ENCODE measurements at places on chromosomes 3 and 15.

GRCh38 chr3:69751074-69751476, 11.8 kb downstream of the MITF start:
- H3K4me1 ChIP-seq, result no peaks in the 10 kb centered on the region
- no peak overlapping the region for H3K4me3 ChIP-seq
- DNase-seq, result no peak
- no peaks in the 10 kb centered on the region for H3K36me3 ChIP-seq
- no peaks in the 10 kb centered on the region for H3K27me3 ChIP-seq
- H3K27ac ChIP-seq, result no peak overlapping the region

GRCh38 chr3:173688216-173688842, 290.8 kb downstream of the NLGN1 start:
- H3K4me3 ChIP-seq, result no peak overlapping the region
- no peak overlapping the region for H3K27ac ChIP-seq
- H3K27me3 ChIP-seq, result no peaks in the 10 kb centered on the region
- no peaks in the 10 kb centered on the region for H3K4me1 ChIP-seq
- no peaks in the 10 kb centered on the region for H3K36me3 ChIP-seq

- H3K27me3 ChIP-seq, result peaks cover 6% of the 10 kb centered on the region
- DNase-seq, result no peak
- no peak overlapping the region for H3K27ac ChIP-seq
- no peaks in the 10 kb centered on the region for H3K36me3 ChIP-seq
- H3K4me3 ChIP-seq, result no peak overlapping the region
These were observed 11.3 kb downstream of the CGNL1 start for GRCh38 chr15:57387564-57388076.

- H3K27me3 ChIP-seq, result no peaks in the 10 kb centered on the region
- H3K4me3 ChIP-seq, result no peak overlapping the region
- H3K4me1 ChIP-seq, result peaks cover 11% of the 10 kb centered on the region
- no peak for DNase-seq
These were observed 79.7 kb downstream of the DZIP3 start for GRCh38 chr3:108669208-108669607.

DNA sequence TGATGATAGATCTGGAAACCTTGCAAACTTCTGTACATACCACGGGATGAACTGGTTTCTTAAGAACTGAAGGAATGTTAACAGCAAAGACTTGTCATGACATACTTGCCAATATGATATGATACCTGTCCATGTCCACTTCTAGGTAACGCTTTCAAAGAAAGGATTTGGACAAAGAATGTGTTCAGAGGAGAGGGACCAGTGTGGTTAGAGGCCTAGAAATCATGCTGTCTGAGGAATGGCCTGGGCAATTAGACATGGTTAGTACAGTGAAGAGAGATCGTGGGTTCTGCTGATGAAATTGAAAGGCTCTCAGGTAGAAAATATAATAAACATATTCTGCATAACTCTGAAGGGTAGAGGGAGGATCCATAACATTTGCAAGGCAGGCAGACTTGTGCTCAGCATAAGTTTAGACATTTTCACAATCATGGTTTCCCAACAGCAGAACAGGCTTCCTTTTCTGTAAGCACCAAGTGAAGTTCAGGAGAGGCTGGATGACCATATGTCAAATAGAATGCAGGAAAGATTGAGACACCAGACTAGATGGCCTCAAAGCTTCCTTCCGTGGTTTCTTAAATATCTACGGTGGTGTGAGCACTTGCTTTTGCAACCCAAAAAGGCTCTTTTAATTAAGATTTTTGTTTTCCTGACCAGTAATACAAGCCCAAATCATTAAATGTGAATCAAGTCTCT, 39.9 kb downstream of the TGFBR2 start:
- no peaks in the 10 kb centered on the region for H3K27me3 ChIP-seq
- H3K4me1 ChIP-seq, result peaks cover 94% of the 10 kb centered on the region
- H3K36me3 ChIP-seq, result peaks cover 60% of the 10 kb centered on the region
- peak overlapping the region; percentile 0 for H3K4me3 ChIP-seq
- H3K27ac ChIP-seq, result peak overlapping the region; percentile 94
- no peak for DNase-seq

GRCh38 chr3:83033133-83033532, 1271.7 kb upstream of the GBE1 start:
- no peaks in the 10 kb centered on the region for H3K4me1 ChIP-seq
- no peaks in the 10 kb centered on the region for H3K36me3 ChIP-seq
- DNase-seq, result no peak
- H3K27me3 ChIP-seq, result no peaks in the 10 kb centered on the region
- no peak overlapping the region for H3K4me3 ChIP-seq

DNA sequence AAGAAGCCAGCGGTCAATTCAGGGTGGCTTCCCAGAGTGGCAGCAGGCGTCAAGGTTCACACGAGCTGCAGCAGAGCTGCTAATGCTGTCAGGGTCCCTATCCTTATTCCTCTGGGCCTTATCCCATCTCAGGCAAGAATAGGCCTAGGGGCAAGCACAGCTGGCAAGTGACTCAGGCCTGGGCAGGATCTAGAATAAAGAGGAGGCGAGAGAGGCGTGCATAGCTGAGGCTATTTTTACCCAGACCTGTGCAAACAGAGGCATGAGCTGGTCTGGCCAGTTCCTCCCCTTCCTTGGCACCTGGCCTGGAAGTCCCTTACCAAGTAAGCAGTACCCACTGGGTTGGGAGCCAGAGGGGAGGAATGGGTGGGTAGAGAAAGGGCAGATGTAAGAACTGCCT, 12.2 kb upstream of the VIPR1 start:
- no peaks in the 10 kb centered on the region for H3K4me1 ChIP-seq
- H3K4me3 ChIP-seq, result no peak overlapping the region
- DNase-seq, result no peak
- H3K36me3 ChIP-seq, result no peaks in the 10 kb centered on the region
- H3K27ac ChIP-seq, result no peak overlapping the region

DNA sequence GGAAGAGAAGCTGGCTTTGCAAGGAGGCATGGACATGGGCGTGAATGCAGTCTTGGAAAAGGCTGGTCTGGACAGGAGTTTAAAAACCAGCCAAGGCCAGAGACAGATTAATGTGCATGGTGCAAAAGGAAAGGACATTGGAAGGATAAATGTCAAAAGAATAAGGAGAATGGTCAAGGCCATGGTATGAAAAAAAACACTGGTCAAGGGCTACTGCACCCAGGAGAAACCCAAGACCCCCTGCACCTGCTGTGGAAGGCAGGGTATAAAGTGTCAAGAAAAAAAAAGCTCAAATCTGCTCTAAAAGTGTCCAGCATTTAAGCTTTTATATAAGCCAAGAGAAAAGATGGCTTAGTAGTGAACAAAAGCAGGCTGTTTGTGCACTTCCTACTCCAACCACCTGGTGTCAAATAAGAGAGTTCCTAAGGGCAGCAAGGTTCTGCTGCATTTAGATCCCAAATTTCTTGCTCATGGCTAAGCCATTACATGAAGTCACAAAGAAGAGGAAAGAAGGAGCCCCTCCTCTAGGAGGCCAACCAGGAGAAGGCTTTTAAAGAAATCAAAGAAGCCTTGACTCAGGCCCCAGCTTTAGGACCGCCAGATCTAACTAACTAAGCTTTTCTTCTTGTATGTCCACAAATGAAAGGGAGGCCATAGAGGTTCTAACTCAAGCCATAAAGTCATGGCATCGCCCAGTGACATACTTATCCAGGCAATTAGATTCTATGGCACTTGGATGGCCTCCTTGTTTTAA, 16.9 kb downstream of the CCR4 start:
- no peak for DNase-seq
- H3K4me3 ChIP-seq, result no peak overlapping the region
- peaks cover 78% of the 10 kb centered on the region for H3K36me3 ChIP-seq
- H3K27ac ChIP-seq, result no peak overlapping the region
- H3K4me1 ChIP-seq, result peaks cover 32% of the 10 kb centered on the region

- DNase-seq, result peak; percentile 31
- H3K27ac ChIP-seq, result no peak overlapping the region
- H3K4me1 ChIP-seq, result peaks cover 11% of the 10 kb centered on the region
- peaks cover 49% of the 10 kb centered on the region for H3K27me3 ChIP-seq
- no peaks in the 10 kb centered on the region for H3K36me3 ChIP-seq
These were observed 1.1 kb downstream of the TM6SF1 start for GRCh38 chr15:83108266-83109219.

GRCh38 chr3:36514171-36514570, 133.9 kb downstream of the STAC start:
- no peaks in the 10 kb centered on the region for H3K4me1 ChIP-seq
- H3K36me3 ChIP-seq, result no peaks in the 10 kb centered on the region
- H3K27me3 ChIP-seq, result no peaks in the 10 kb centered on the region
- H3K27ac ChIP-seq, result no peak overlapping the region

DNA sequence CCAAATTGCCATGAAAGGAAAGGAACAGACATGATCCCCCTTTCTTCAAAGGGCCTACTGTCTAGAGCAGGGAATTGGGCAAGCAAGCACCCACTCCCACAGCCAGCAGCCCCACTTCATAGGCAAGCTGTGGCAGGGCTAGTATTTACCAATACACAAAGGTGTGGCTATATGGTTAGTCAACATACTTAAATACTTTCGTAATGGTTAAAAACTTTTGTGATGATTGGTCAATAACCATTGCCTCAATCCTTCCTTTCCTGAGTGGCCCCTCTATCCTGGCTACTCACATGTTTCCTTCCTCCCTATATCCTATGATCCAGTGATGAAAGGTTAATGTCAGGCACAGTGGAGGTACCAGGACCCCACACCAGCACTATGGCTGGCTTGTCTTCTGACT, 30.1 kb upstream of the ARL8B start:
- H3K4me3 ChIP-seq, result no peak overlapping the region
- DNase-seq, result no peak
- H3K27me3 ChIP-seq, result peaks cover 20% of the 10 kb centered on the region
- no peaks in the 10 kb centered on the region for H3K36me3 ChIP-seq
- no peak overlapping the region for H3K27ac ChIP-seq
- peaks cover 5% of the 10 kb centered on the region for H3K4me1 ChIP-seq

DNA sequence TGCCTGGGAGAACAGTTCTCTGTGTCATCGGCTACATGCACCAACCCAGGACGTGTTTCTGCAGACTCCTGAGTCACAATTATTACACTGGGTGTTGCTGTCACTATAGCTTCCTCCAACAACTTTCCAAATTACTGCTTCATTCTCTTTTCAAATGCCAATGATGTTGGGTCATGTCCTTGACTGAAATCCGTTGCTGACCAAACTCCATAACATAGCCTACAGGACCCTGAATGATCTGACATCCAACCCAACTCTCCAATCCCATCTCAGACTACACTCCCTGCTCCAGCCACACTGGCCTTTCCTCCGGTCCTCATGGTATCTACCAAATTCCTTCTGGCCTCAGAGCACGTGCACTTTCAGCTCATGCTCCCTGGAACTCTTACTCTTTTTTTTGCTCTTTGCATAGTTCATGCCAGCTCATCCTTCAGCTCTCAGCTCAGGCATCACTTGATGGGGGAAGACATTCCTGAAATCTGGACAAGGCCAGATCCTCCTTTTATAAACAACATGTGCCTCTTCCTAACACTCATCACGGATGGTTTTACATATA, 108.8 kb upstream of the PTPRG start:
- H3K4me3 ChIP-seq, result no peak overlapping the region
- no peak overlapping the region for H3K27ac ChIP-seq
- no peaks in the 10 kb centered on the region for H3K4me1 ChIP-seq
- no peaks in the 10 kb centered on the region for H3K27me3 ChIP-seq
- no peak for DNase-seq

DNA sequence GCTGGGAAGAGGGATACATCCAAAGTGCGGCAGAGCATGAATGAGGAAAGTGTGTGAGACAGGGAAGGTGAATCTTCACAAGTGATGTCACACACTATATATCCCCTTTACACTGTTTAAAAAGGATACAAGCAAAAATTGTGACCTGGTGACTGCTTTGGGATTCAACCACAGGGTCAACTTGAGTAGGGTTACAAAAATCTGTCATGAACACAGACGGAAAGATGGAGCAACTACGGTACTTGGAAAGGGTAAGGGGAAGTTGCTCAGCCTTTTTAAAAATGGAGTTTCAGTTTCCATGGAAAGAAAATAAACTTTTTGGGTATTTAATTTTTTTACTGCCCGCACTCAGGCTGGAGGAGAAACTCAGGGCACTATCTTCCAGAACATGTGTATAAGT, 60.3 kb downstream of the B3GNT5 start:
- DNase-seq, result no peak
- no peaks in the 10 kb centered on the region for H3K27me3 ChIP-seq
- H3K36me3 ChIP-seq, result peaks cover 2% of the 10 kb centered on the region
- H3K4me1 ChIP-seq, result no peaks in the 10 kb centered on the region

DNA sequence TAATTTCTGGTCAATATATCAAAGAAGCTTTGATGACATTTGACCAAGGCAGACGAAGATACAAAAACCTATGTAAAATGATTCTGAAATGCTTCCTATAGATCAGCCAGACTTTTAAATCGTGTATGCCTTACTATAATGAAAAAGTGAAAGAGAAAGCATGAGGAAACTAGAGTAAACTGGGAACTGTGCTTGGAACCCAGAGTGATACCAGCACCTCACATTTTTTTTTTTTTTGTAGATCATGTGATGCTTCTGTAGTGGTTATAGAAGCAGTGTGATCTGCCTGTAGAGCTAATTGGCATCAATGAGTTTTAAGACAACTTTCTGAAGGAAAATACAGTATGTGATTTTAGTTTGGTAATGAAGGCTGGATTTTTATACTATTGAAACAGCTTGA, 150.7 kb downstream of the NLGN1 start:
- H3K4me3 ChIP-seq, result no peak overlapping the region
- no peak for DNase-seq
- H3K36me3 ChIP-seq, result no peaks in the 10 kb centered on the region
- no peak overlapping the region for H3K27ac ChIP-seq

- H3K4me3 ChIP-seq, result no peak overlapping the region
- H3K27me3 ChIP-seq, result peaks cover 6% of the 10 kb centered on the region
- H3K36me3 ChIP-seq, result no peaks in the 10 kb centered on the region
- no peak overlapping the region for H3K27ac ChIP-seq
- peaks cover 4% of the 10 kb centered on the region for H3K4me1 ChIP-seq
- no peak for DNase-seq
These were observed 11.6 kb downstream of the DUOX1 start for GRCh38 chr15:45141386-45141785.

DNA sequence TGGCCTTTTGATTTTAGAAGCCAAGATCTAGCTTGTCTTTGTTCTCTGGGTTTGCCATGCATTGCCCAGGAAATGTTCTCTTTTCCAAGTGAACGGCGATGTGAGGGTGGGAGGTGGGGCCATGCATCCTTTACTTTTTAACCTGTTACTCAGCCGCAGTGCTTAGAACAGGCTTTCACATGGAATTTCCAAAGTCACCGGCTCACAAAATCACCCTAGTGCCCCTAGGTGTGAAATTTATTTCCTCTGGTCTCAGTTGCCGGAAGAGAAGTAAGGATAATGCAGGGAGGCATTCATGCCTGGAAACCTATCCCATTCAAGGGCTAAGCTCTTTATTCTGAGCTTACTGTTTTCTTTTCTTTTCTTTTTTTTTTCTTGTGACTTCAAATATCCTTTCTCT, 93.2 kb downstream of the CACNA2D3 start:
- no peaks in the 10 kb centered on the region for H3K4me1 ChIP-seq
- H3K27ac ChIP-seq, result no peak overlapping the region
- DNase-seq, result no peak
- H3K27me3 ChIP-seq, result no peaks in the 10 kb centered on the region
- H3K4me3 ChIP-seq, result no peak overlapping the region

- no peaks in the 10 kb centered on the region for H3K27me3 ChIP-seq
- no peak overlapping the region for H3K27ac ChIP-seq
- H3K36me3 ChIP-seq, result peaks cover 29% of the 10 kb centered on the region
- H3K4me3 ChIP-seq, result no peak overlapping the region
- peaks cover 8% of the 10 kb centered on the region for H3K4me1 ChIP-seq
These were observed 59.8 kb downstream of the PIK3R4 start for GRCh38 chr3:130686833-130687232.

GRCh38 chr3:123993818-123994217, 1.9 kb upstream of the ROPN1 start:
- H3K27ac ChIP-seq, result no peak overlapping the region
- no peak overlapping the region for H3K4me3 ChIP-seq
- H3K4me1 ChIP-seq, result no peaks in the 10 kb centered on the region
- H3K27me3 ChIP-seq, result peaks cover 34% of the 10 kb centered on the region
- H3K36me3 ChIP-seq, result no peaks in the 10 kb centered on the region
- DNase-seq, result no peak
